ENCODE measurements at places on chromosomes 7 and 10.

- peak; percentile 41 for DNase-seq
Measured at GRCh38 chr10:43304687-43305333, 37.9 kb upstream of the RASGEF1A start.

GRCh38 chr10:44282626-44283300 lies 102.1 kb downstream of the CXCL12 start:
- DNase-seq, result no peak

DNA sequence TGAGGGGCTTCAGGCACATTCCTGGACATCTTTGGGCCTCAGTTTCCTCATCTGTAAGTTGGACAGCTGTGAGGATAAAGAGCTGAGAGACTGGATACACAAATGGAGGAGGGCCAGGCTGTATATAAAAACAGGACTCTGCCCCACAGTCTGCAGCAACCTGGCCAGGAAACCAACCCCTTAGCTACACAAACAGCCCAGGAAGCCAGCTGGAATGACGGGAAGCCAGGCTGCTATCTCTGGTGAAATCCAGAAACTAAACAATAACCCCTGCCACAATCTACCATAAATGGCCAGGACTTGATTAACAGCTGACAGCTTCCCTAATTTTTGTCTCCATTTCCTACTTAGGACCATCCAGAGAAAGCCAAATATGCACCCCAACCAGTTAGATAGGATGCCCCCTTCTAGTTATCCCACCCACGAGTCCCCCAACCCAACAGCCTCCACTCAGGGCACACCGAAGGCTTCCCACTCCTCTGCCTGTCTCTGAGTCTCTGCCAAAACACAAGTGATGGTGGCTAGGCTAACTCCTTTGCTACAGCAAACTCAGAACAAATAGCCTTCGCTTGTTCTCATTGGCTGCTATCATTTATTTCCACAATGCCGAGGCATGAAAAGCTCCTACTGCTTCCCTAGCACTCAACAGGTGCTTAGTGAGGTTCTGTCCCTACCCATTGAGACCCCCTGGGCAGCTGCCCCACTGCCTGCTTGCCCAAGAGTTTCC lies 110.0 kb upstream of the TCF7L2 start:
- DNase-seq, result no peak

GRCh38 chr10:34033078-34033477 lies 698.6 kb upstream of the NRP1 start:
- no peak for DNase-seq

DNA sequence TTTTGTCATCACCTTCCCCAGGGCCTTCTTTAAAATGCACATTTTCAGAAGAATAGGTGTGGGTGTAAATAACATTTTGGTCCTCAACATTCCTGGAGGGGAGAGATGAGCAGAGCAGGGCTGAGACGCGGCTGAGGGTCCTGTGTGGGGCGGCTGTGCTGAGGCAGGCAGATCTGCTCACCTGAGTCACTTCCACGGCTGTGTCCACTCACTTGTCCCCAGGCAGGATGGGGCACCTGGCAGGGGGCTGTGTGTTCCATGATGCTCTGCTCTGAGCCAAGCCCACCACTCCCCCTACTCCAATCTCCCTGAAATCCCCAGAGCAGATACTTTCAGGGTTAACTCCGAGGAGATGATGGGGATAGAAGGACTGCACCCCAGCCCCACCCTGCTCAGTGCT lies 93.8 kb downstream of the GLRX3 start:
- DNase-seq, result no peak

- no peak for DNase-seq
Measured at GRCh38 chr7:952548-953441, 1.7 kb downstream of the ADAP1 start.

GRCh38 chr7:49060743-49061142 lies 136.4 kb downstream of the CDC14C start:
- DNase-seq, result no peak

DNA sequence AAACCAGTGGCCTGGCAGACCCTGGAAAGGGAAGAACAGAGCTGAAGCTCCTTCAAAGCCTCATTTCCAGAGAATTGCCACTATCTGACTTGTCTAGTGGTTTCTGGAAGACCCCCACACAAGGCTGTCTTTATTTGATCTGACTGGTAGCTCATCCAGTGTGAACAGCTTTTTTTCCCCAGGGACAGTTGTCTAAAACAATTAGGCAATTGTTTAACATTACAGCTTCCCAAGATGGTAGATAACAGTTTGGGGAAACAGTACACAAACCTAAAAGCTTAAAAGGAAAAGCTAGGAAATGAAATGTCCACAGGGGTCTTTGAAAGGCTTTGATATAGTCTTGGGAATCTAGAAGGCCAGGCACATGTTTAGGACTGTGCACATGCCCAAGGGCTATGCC lies 203.4 kb upstream of the CTBP2 start:
- DNase-seq, result no peak

DNA sequence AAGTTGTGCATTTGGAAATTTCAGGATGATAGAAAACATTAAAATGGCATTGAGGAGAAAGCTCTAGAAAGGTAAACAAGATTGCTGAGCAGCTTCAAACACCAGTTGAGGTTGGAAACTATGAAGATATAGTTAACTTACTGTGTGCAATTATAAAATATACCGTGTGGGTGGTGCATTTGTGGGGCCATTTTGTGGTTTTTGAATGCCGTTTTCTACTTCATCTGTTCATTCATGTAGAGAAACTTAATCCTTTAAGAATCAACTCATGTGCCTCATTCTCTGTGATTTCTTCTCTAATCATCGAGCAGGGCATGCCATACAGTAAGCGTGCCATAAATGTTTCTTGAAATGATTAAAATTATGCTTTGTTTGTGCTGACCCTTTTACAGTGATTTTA lies 232.8 kb upstream of the TEX47 start:
- DNase-seq, result no peak

GRCh38 chr10:128044961-128045832 lies 81.0 kb downstream of the MKI67 start:
- DNase-seq, result no peak

DNA sequence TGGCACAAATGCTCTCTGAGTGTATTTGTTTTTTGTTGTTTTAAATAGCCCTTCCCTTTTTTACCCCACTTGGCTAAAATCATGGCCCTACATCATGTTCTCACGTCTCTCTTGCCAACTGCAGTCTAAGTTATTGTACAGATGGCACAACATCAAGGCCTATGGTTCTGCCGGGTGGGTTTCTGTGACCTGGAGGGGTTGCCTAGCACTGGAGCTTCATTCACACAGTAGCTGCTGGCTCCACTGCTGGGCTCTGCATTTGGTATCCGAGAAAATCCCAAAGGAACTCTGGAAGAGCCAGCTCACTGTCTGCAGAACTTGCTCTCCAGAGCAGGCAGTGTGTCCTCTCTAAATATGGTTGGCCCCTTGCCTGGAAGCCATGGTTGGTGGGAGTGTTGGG lies 120.6 kb downstream of the LRRC4 start:
- no peak for DNase-seq

DNA sequence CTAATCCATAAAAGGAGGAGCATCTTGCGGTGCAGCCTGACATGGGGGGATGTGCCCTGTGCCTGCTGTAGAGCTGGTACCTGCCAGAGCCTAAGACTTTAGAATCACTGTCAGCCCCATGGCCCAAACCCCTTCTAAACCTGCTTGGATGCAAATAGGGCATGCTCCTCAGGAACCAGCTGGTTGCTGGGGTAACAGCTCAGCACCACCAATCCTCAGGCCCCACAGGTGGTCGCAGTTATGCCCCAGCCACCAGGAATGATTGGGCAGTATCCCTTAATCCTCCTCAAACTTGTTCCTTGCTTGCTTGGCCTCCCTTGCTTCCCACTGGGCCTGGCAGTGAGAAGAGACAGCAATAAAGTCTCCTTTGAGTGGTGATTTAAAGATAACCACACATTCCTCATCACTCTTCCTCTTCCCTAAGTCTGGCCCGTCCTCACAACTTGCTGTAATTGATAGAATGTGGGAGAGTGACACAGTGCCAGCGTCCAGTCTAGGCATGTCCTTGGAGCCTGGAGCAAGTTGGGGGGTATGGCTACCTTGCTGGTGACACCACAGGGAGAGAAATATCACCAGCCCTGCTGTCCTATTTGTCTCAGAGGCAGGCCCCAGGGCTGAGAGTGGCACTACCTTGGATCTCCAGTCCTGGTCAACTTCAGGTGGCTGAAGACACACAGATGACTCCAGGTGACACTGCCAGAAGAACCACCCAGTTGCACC lies 43.0 kb downstream of the VSTM4 start:
- DNase-seq, result no peak

GRCh38 chr10:84178160-84178609 lies 4.6 kb downstream of the GPR15LG start:
- no peak for DNase-seq

DNA sequence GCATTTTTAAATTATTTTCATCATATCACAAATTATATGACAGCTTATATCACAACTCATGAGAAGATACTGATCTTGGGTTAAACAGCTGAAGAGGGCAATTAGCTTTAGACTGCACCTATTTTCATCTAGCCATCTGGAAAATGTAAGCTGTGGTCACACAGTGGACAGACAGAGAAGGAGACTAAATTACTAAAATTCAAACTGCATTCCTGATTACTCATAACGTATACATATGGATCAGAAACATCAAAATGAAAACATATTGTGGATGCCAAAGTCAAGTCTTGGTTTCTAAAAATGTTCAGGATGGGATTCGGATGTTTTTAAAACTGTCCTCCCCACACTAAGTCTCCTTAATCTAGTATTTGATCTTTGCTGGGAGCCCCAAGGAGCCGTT lies 6.6 kb downstream of the BBIP1 start:
- DNase-seq, result no peak

DNA sequence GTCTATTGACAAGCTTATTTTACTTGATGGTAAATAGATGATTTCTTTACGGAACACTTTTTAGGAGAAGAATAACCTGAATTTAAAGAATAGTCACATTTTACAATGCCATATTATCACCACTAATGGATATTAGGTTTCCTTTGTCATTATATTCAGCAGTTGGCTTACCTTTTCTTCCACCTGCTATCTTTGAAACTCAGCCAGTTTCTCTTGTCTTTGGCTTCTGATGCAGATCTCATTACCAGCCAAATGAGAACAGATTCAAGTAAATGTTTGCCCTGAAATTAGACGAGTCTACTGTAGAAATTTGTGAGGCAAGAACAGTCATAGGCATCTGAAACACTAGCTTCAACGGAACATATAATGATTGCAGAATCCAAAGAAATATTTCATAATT lies 85.5 kb upstream of the OIT3 start:
- DNase-seq, result no peak

GRCh38 chr7:148161776-148162175 lies 428.8 kb upstream of the C7orf33 start:
- no peak for DNase-seq

DNA sequence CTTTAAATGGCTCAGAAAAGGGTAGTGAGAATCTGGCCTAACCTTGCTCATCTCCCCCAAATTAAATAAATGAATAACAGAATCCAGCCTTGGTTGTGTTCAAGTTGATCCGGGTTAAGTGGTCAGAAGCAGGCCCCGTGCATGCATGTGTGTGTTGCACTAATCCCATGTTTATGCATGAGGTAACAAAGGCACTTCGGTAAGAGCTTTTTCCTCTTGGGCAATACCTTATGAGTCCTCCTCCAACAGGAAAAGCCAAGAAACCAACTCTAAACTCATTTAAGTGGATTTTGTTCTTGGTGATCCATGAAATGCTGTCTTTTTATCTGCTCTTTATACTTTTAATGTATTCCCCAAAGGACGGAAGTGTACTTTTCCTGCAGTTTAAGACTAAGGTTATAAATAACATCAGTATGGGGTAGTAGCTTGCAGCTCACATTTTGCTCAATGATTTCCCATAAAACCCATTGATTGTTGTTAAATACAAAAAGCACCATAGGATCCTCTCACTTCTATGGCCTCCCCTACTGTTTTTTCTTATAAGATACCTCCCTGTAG lies 104.9 kb upstream of the YAE1 start:
- DNase-seq, result no peak

DNA sequence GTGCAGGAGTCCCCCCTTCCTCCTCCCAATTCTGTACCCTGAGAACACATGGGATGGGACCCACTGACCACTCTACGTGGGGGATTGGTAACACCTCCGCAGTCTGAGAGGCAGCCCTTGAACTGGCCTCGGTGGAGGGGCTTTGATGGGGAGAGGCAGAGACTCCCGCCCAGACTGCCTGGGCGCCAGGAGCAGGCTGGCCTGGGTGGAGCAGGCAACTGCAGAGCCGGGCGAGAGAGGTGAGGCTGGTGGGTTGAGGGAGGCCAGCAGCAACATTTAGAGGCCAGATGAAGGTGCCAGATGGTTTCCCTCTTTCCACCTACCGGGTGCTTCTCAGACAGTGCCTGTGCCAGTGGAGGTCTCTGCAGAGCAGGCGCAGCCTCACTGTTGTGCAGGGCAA lies 30.7 kb upstream of the ZNF467 start:
- DNase-seq, result no peak

GRCh38 chr7:7672545-7673239 lies 32.1 kb downstream of the UMAD1 start:
- no peak for DNase-seq

GRCh38 chr7:29989257-29989995 lies at the start of gene SCRN1:
SCRN1 (minus strand) TSS chr7:29989801; CDS start chr7:29969067, 20,734 bp downstream.
- DNase-seq, result no peak
